ENCODE measurements at places on chromosomes 6 and 20.

GRCh38 chr6:88474720-88475119, 308.6 kb upstream of the CNR1 start:
- DNase-seq, result no peak

DNA sequence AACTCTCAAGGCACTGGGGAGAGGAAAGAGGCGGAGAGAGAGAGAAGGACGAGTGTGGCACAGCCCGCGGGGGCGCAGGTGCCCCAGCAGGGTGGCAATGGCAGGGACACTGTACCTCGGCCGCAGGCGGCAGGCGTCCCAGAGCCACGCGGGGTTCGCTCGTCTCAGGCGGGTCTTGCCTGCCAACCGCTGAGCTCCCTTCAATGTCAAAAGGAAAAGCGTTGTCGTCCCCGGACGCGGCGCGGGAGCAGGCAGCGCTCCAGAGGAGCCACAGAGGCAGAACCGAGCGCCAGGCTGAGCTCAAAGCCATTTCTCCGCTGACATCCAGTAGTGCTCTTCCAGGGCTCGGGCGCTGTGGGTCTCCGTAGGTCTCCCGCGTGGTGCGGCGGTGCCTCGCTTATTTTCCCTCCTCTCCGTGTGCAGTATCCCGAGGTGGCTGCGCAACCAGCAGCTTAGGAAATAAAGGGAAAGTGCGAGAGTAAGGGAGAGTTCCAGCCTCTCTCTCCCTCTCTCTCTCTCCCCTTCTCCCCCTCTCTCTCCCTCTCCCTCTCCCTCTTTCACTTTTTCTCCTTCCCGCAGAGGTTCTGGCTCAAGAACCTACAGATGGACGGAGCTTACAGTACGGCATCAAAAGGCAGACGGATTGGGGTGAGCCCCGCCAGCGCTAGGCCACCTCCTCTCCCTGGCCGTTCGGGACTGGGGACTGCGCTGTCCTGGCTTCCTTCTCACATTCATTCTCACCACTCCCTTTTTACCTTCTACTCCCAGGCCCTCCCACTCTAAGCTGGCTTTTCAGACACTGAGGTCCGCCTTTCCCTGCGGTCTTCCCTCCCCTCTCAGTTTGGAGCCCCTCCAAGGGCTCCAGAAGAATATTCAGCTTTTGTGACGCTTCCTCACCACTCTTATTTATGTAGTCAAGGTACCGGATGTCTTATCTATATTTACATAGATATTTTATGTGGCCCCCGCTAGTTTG, at the start of gene LAMA4:
LAMA4 (minus strand) TSS at position 727 of the 976 bp plus-strand sequence; CDS start at position 310, 417 bp downstream.
- no peak for DNase-seq

- peak; percentile 15 for DNase-seq
Observed at GRCh38 chr6:31040801-31041200, 30.5 kb downstream of the MUC22 start.

GRCh38 chr20:5729348-5729747, 20.9 kb upstream of the SHLD1 start:
- DNase-seq, result no peak

DNA sequence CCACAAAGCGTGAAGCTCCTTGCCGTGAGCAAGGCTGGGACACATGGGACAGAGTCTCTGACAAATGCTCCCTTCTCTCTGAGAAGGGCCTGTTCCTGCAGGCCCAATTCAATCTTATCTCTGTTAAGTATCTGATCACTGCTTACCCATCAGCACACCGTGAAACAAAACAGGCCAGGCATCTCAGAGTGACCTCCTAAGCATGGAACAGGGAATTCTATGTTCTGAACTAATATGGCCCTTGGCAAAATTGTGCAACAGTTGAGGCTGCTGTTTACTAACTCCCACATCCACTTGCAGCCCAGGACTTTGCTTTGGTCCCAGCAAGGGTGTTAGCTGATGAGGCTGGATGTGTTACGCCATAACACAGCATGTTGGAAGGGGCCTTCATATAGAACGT, 79.2 kb downstream of the GCLC start:
- no peak for DNase-seq

GRCh38 chr6:33673851-33674250, 37.6 kb downstream of the UQCC2 start:
- DNase-seq, result no peak

DNA sequence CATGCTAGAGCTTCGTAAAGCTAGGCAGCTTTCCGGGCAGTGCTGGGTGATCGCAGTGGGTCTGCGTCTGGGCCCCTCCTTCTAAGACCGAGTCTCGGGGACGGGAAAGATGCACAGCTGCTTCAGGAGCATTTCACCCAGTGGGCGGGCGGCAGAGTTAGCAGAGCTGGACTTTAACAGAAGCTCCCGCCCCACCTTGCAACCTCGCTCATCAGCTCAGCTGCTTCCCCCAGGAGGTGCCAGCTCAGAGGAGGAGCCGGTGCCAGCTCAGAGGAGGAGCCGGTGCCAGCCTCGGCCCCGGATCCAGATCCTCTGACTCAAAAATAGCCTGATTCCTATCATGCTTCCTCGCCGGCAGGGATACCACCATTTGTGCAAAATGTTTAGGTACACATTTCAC, 94.5 kb upstream of the RPS6KA2 start:
- no peak for DNase-seq
